Cardiac septum (tissue), 1 donor: ENCODE measurements at places on chromosomes 1 and 21. TPM values are rescaled to one million over a fixed set of nuclear protein-coding genes. Genes with fewer than 3 reads are reported as not detected.

Gene RGS1
- total RNA-seq: 2.6 TPM

Gene KIF17
- 1.5 TPM for total RNA-seq

Gene PYHIN1
- 0.19 TPM for total RNA-seq

Gene SLC45A3
- 1.8 TPM for total RNA-seq

Gene OLIG2
- total RNA-seq: not detected
